ENCODE measurements at places on chromosomes 11 and 22. TPM values are rescaled to one million over a fixed set of nuclear protein-coding genes. Genes with fewer than 3 reads are reported as not detected.

Gene TUBA8
- 1.7 TPM for total RNA-seq

Gene APOL4
- 5.6 TPM for total RNA-seq

Gene ANO1
- total RNA-seq = 87.7 TPM

Gene ANO9
- total RNA-seq = 124 TPM

Gene OR52N4
- not detected for total RNA-seq

Gene EXPH5
- 232 TPM for total RNA-seq

Gene PARVG
- 1.6 TPM for total RNA-seq

Gene SLC22A6
- not detected for total RNA-seq

Gene LINC01488
- total RNA-seq = not detected

Gene GLB1L2
- total RNA-seq = 16.9 TPM

Gene DTX4
- 11.5 TPM for total RNA-seq

- DNase-seq = peak; percentile 92
These were observed 7.5 kb downstream of the GP1BB start for GRCh38 chr22:19730655-19731360.

DNA sequence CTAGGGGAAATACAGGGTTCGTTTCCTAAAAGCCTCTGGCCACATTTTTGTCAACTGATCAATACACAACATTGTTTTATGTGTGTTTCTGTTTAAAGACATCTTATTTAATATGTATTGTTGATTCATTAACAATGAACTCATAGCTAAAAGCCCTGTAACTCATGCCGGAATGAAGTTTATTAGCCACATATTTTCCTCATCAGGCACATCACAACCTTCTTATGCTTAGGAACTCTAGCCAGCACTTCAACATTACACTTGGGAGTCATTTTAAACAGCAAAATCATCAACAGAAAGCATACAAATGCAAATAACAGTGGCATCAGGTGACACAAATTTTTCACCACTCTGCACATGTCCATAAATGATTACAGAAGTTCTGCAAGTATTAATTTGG is 15.1 kb upstream of the BLID start:
- no peak for DNase-seq

DNA sequence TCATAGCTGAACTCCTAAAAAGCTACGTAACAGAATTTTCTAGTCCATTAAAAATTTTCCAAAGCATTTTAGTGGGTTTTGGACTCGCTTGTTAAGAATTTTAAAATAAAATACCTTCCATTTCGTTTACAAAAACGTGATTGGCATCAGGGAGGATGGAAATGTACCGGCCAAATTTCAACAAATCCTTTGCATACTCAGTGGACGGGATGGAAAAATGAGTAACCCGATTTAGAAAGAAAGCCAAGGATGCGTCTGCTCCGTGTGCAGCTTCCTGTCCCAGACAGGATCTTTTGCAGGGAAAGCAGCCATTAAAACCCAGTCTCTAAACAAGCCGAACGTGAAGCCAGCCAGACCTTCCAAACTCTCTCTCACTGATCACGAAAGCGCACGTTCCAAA is 15.6 kb downstream of the TMEM184B start:
- no peak for DNase-seq

- DNase-seq = no peak
These were observed 190.7 kb downstream of the SNX19 start for GRCh38 chr11:130725421-130726233.

DNA sequence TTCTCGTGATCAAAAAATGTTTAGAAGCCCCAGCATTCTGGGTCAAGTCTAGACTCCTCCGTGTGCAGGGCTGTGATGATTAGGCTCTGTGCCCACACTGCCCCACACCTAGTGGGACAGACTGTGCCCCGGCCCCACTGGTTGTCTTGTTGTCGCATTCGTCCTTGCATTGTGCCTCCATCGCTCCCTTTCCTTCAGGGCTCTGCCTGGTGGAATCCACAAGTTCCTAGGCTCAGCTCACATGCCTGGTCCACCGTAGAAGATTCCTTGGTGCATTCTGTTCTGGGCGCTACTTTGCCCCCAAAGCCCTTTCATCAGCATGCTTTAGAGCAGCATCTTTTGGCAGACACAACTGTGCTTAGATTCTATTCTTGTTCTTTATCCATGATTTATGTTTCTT is 23.5 kb upstream of the THY1 start:
- no peak for DNase-seq

DNA sequence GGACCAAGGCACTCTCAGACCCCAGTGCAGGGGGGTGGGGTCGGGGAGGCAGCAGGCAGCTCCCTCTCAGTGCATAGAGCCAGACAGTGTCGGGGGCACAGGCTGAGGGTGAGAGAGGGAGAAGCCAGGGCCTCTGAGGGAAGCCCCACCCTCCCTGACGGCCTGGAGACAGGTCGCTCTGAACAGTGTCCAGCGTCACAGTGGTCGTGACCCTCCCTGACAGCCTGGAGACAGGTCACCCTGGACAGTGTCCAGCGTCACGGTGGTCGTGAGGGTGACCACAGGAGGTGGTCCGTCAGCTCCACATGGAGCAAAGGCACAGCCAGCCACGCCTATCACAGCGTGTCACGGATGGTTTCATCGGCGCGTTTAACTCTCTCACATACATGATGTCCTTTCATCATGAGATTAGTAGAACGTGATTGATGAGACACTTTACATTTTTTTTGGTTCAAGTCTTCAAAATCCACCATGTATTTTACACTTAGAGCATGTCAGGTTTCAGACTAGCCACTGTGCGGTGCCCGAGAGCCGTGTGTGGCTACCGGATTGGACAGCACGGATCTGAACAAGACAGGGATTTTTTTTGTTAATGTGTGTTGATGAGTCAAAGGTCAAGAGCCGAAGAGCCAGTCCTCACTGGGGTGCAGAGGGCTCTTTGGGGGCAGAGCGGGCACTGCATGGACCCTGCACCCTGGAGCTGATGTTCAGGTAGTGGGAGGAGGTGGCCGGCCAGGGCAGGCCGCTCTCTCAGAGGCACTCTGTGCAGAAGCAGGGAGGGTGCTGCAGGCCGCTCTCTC is 23.9 kb upstream of the PANX2 start:
- DNase-seq = peak; percentile 81

DNA sequence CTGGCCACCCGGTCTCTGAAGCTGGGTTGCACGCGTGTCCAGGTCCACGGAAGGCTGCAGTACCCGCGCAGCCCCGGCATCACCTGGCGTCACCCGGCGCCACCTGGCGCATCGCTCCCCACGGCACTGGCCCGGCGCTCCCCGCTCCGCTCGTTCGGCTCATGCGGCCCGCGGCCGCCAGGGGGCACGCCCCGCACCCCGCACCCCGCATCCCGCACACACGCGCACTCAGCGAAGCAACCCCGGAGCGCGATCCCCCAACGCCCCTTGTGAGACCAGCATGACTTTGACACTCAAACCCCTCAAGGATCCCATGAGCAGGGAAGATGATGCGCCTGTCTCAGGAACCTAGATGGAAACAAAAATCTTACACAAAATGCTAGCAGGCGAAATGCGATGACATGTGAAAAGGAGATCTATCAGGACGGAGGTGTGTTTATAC is 11.9 kb downstream of the B3GNT6 start:
- DNase-seq = peak; percentile 60

DNA sequence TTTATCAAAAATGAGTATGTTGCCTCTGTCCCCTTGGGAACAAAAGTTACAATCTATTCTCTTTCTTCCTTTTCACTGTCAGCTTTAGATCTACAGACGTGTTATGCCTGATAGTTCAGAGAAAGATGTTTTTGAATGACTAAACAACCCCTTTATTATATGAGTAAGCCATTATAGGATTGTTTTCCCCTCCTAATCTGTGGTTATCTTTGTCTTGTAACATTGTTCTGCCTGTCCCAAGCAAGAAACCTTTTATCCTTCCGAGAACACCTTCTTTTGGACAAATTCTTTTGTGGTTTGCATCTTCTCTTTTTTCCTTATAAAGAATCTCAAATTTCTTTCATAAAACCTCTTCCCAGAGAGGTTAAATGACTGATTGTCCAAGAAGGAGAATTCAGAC is 208.4 kb downstream of the DDX10 start:
- no peak for DNase-seq

- DNase-seq = peak; percentile 20
These were observed 12.9 kb upstream of the CRY2 start for GRCh38 chr11:45834298-45834756.

GRCh38 chr22:36385491-36386350 is 2.0 kb downstream of the MYH9 start:
- no peak for DNase-seq

DNA sequence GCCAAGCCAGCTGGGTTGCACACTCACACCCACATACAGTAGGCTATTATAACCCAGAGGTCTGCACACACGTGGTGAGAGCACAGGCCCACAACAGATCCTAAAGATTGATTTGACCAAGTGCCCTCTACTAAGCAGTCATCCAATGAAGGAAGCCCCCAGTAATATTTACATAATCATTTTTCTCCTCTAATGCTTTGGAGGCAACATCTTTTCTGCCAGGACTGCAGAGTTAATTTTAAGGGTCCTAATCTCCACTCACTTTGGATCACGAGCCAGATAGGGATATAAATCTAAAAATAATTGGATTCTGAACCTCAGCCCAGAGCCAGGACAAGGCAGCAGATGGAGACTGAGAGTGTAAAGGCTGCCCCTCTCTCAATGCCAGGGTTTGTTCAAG is 49.1 kb upstream of the MTNR1B start:
- DNase-seq = no peak

DNA sequence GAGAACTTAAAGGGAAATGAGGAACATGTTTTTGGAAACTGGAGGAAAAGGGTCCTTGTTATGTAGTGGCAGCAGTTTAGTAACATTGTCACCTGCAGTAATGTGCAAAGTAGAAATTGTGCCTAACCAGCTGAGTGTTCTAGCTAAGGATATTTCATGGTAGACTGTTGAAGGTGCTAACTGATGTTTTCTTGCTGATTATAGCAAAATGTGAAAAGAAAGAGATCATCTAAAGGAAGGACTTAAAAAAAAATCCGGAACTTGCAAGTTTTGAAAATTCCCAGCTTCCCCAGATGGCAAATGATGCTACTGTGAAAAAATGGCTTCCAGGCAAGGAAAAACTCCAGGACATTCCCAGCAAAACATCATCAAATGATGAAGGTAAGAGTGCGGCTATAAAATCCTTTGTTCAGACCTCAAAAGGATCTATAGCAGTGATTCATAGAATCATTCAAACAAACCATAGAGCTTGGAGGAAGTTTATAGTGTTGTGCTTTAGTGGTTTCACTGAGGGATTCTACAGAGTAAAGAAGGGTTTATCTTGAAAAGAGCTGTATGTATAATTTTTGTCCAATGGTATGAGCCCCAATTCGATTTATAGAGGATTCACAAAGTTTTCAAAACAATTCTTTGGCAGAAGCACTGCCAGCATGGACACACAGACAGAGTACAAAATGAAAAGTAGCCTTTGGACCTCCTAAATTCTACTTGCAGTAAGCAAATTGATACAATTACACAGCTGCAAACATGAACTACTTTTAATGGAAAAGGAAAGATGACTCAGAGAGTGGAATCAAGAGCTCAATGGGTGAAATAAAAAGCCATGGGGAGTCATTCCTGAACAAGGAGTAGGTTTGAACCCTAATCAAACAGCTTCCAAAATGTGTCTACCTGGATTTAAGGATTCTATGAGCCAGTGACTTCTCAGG is 4.3 kb upstream of the TRIM44 start:
- DNase-seq = no peak

GRCh38 chr22:50114221-50115021 is 24.6 kb downstream of the MOV10L1 start:
- DNase-seq = no peak

DNA sequence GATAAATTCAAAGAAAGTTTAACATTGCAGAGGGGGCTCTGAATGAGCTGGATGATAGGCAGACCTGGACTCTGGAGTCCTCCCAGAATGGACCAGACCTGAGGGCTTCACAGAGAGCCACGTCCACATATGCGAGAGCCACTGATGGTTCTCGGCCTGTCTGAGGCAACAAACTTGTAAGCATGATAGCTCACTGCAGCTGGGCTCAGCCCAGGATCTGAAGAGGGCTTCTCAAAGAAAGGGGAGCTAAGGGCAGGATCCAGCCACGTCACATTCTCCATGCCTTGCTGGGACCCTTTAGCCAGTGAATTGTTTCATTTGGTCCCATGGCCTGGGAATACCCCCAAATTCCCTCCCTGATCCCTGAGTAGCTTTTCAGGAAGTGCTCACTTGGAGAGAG is 98.9 kb downstream of the ATXN10 start:
- DNase-seq = no peak

GRCh38 chr11:44763121-44763820 is 36.5 kb downstream of the TSPAN18 start:
- DNase-seq = no peak

GRCh38 chr22:30832407-30832987 is 136.1 kb downstream of the MORC2 start:
- peak; percentile 38 for DNase-seq

DNA sequence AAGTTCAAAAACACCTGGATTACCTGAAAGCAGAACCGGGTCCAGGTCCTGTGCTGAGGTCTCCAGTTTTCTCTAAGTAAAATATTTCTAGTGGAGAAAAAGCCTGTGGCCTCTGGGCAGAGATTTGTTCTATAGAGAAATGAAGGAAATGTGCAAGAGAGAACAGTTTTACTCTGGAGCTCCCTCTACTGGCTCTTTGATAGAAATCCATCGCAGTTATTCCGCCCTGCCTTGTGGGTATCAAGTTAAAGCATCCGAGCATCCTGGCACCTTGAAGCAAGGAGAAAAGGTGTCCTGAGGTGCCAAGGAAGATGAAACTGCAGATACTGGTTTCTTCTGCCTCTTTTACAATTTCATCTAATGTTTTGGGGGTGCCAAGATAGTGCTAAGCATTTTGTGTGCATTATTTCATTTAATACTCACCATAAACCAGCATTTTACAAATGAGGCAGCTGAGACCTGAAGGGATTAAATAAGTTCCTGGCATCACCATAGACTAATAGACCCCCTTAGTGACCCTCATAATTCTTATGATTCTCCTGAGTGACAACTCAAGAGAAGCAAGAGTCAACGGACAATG is 113.1 kb upstream of the HSD17B12 start:
- DNase-seq = no peak

- DNase-seq = no peak
These were observed 689 bp downstream of the TAF10 start for GRCh38 chr11:6611092-6611962.

DNA sequence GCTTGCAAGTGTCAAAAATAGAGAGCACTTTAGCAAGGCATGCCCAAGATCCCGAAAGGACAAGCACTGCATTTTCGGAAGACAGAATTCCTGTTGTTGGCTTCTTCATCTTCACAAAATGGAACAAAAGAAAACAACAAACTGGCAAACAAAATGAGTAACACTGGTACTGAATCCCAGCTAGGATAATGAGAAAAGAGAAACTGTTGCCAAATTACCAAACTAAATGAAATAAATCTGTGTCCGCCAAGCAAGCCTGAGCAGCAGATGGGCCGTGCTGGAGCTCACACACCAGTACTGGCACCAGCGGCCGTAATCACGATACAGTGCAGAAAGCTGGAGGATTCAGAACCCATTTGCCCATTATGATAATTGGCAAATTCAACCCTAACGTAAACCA is 30.6 kb downstream of the TUB start:
- no peak for DNase-seq

Measured in suprapubic skin (tissue), 4 donors.